ENCODE measurements at places on chromosomes 7 and 10.

GRCh38 chr7:116988363-116988989 is 35.2 kb downstream of the ST7 start:
- DNase-seq, result no peak

GRCh38 chr10:80443531-80443974 is 10.6 kb upstream of the TSPAN14 start:
- DNase-seq, result peak; percentile 32

DNA sequence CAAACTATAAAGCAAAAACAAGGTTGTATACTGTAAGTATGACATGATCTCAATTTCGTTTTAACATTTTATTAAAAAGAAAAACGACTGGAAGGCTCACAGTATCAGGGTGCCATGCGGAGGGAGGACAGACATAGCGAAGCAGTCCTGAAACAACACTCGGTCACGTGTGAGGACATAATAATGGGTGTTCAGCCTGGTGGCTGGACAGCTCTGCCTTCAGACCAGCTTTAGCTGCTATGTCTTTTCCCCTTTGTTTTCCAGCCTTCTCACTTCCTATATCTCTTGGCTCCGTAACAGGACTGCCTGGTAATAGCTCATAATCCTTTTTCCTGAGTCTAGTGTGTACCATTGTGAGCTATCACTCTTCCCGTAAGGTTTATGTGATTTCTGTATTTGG is 18.4 kb upstream of the KLF14 start:
- no peak for DNase-seq

- DNase-seq, result no peak
Measured at GRCh38 chr10:17128261-17128660, 1.4 kb downstream of the CUBN start.

GRCh38 chr10:18144928-18145327 is 4.7 kb downstream of the CACNB2 start:
- peak; percentile 41 for DNase-seq

- DNase-seq, result no peak
Measured at GRCh38 chr10:71835671-71836595, 15.1 kb downstream of the PSAP start.

- no peak for DNase-seq
Measured at GRCh38 chr7:30930621-30931020, 19.0 kb downstream of the AQP1 start.

DNA sequence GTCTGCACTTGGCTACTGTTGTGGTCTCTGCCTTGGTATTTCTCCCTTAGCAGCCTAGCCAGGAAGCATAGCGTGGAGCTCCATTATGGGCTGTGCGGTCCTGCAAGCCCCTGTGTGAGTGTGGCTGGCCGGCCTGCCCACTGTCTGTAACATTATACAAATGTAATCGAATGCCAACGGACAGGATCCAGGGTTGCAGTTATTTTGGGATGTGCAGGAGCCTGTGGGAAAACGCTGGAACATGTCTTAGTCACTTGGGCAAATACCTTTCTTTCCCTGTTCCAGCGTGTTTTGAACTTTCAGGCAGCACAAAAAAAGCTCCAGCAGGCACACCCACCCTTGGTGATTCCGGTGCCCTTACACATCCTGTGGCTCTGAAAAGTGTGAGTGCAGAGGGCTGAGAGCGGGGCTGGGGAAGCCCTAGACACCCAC is 29.5 kb downstream of the BAG3 start:
- DNase-seq, result no peak

- no peak for DNase-seq
Measured at GRCh38 chr7:112982441-112983063, 104.1 kb downstream of the GPR85 start.

DNA sequence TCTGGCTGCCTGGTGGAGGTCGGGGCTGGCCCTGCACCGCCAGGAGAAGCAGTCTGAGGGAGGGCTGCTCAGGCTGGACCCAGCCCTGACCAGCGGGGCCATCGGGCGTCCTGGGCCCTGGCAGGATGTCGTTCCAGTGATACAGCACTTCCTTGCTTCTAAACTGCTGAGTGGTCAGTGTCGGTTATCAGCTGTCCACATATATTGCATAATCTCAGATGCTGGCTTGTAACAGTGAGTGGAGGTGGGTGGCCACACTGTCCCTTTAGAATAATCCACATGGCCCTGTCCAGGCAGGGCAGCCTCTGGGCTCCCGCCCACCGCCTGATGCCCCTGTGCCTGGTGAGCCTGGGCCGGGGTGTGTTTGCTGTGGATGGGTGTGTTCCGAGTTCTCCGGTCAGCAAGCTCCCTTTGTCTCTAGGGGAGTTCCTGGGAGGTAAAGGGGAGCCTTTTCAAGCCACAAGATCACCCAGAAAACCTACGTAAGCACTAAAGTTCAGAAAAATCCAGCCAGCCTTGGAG is 86.1 kb downstream of the LHPP start:
- no peak for DNase-seq

DNA sequence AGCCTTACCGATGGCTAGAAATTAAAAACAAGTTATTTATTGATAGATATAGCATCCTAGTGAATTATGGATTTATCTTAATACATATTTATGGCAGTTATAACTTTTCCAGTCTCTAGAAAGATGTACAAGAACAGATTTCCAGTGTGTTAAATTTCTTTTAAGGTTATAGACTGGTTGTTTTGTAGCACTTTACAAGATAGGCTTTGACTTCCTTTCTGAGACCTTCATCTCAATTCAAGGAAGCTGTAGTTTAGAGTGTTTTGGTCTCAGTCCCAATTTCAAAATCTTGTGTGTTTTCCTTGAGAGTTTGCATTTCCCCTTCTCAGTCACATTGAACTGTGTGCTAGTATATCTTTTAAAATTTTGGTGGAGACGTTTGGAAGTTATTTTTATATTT is 30.1 kb downstream of the PLEKHA1 start:
- no peak for DNase-seq

GRCh38 chr7:31071645-31072029 is 19.5 kb downstream of the ADCYAP1R1 start:
- no peak for DNase-seq

- no peak for DNase-seq
Measured at GRCh38 chr7:134712196-134712595, 65.5 kb downstream of the BPGM start.

DNA sequence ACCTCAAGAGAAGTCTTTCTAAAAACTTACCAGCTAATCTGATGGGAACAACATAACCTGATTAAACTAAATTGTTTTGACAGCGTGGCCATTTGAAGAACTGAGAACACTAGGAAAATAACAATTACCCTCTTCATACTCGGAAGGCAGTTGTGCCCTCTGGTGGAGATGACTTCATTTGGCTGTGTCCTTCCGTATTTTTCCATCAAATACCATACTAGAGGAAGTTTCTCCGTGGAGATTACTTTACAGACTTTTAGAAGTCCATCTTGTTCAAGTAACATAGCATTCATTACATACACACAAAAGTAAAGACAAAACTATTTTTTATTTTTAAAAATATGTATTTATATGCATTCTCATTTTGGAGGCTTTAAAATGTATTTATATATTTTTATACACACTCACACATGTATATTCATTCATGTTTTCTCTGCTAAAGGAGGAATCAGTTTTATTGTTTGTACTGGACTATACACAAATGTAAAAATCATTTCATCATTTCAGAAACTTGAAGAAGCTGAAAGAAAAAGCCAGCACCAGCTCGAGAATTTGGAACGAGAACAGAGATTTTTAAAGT is 25.2 kb downstream of the SMNDC1 start:
- peak; percentile 65 for DNase-seq

DNA sequence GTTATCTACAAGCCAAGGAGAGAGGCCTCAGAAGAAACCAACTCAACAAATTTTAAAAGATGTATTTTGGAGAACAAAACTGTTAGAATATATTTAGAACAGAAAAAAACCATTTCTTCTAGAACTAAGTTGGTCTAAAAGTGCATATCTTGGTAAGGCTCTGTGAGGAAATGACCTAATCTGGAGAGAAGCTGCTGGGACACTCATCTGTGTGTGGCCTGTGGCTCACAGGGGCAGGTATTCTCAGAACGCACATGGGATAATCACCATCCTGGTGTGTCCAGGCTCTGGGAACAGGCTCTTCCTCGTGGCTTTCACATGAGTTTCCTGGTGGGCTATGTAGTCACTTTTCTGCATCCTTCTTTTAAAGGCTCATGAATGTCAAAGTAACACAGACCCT is 38.1 kb upstream of the PRSS1 start:
- DNase-seq, result no peak

DNA sequence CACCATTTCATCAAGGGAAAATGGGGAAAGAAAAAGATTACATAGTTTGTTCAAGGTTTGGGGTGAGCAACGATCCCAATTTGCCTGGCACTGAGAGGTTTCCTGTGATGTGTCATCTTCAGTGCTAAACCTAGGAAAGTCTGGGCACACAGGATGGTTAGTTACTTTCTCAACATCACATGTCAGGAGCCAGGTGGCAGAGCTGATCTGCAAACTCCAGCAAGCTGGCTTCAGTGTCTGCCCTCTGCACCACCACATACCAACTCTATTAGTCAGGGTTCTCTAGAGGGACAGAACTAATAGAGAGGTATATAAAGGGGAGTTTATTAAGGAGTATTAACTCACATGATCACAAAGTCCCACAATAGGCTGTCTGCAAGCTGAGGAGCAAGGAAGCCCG is 11.3 kb downstream of the ADAM12 start:
- no peak for DNase-seq

DNA sequence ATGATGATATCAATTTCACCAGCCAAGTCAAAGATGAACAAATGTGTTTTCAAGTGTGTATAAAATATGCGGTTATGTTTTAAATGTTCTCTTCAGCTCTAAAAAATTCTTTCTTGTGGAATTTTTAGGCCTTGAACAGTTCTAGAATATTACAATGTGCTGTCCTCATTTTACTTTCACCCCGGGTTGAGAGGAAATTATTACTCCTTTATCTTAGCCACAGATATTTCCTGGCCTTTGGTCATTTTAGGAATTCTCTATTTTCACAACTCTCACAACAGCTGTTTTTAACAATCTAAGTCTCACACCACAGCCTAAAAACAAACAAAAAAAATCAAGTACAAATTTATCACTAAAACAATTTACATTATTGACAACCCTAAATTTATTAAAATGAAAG is 112.2 kb upstream of the HGF start:
- no peak for DNase-seq

DNA sequence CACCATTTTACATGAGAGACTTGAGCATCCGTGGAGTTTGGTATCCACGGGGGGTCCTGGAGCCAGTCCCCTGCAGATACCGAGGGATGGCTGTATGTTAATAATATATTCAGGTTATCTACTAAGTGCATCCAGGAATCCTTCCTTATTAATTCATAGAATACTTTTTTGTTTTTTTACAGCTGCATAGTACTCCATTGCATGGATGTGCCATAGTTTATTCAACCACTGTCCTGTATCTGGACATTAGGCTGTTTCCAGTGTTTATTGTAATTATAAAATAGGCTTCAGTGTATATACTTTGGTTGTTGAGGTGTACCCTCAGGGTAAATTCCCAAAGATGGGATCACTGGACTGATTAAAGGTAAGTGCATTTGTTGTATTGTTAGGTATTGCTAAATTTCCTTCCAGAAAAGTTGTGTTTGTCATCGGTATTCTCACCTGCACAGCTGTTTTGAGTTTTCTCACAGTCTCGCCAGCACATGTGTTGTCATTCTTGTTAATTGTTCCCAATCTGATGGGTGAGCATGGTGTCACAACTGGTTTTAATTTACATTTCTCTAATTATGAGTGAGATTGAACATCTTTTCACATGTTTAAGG is 55.1 kb downstream of the INPP5F start:
- DNase-seq, result no peak

DNA sequence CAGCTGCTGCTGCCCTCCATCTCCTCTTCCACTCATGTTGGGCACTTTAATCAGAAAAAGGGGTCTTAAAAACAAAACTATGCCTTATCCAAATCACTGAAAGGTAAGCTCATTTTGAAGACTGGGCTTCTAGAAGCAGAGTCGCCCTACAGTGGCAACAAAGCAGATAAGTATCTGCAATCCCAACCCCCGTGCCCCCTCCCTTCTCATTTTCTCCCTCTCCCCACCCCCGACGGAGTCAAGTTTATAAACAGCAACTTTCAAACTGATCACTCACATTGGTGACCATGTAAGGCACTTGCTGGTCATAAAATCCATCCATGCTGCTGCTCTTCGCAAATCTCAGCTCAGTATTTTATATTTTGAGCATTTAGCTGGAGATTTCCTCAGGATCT is 738 bp downstream of the ETV1 start:
- DNase-seq, result peak; percentile 19

GRCh38 chr7:157904211-157904865 is 567.5 kb downstream of the DNAJB6 start:
- DNase-seq, result no peak

GRCh38 chr7:8831376-8831775 is 398.0 kb downstream of the NXPH1 start:
- DNase-seq, result no peak

DNA sequence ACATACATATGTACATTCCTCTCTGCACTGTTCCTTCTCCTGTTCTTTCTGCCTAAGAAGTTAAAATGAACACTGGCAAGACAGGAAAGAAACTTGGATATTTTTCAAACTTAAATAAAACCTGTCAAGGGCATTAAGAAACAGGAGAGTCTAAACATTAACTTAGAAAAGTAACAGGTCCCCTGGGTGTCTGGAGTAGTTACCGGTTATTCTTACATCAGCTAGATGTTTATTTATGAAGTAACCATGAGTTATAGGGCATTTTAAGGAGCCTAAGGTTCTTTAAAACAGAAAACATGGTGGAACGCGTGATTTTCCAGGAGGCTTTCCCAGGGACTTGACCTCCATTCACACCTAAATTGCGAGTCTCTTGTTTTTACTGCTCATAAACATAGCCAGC is 148.2 kb downstream of the PRKCQ start:
- DNase-seq, result no peak

DNA sequence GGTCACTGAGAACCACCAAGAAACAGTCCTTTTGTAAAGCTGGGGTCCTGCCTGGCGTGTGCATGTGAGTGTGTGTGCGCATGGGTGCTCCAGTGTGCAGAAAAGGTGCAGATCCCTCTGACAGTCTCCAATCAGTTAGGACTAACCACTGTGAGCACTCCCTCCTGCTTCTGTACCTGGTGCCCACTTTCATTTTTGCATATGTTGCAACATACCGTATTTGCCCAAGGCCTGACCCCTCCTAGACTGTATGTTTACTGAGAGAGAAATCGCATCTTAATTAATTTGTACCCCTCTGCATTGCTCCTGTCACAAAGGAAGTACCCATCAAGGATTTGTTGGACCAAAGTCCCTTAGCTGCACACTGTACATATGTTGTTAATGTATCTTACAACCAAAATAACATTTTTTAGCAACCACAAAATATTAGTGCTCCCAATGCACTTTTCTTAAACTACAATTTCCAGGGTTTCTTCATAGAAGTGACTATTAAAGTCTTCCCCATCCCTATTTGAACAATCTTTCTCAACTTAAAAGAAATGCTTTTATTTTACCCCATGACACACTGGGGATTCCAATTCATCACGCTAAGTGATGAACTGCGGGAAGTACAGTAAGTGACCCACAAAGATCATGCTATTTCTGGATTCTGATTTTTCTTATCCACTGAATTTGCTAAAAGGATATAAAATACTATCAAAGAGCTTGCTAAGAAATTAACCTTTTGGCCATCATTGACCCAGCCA is 16.6 kb downstream of the PAXIP1 start:
- no peak for DNase-seq

GRCh38 chr10:71590781-71591350 is 128.7 kb downstream of the C10orf105 start:
- no peak for DNase-seq

GRCh38 chr10:26385443-26385842 is 52.7 kb upstream of the APBB1IP start:
- no peak for DNase-seq

All from colonic mucosa (tissue), 4 donors.